Stimulated activated CD4-positive, alpha-beta T cell treated with anti-CD3 and anti-CD28 coated beads, Interleukin-1b, Interleukin-23, amount 100 ng/mL, for 1 hour (primary cell): ENCODE measurements at places on chromosomes 2 and 18.

- peak; percentile 32 for DNase-seq
Measured at GRCh38 chr2:28359222-28360057, 33.2 kb upstream of the FOSL2 start.

GRCh38 chr2:159225025-159226016, 61.2 kb downstream of the WDSUB1 start:
- DNase-seq, result no peak

- no peak for DNase-seq
Measured at GRCh38 chr2:49335546-49335945, 181.2 kb upstream of the FSHR start.

DNA sequence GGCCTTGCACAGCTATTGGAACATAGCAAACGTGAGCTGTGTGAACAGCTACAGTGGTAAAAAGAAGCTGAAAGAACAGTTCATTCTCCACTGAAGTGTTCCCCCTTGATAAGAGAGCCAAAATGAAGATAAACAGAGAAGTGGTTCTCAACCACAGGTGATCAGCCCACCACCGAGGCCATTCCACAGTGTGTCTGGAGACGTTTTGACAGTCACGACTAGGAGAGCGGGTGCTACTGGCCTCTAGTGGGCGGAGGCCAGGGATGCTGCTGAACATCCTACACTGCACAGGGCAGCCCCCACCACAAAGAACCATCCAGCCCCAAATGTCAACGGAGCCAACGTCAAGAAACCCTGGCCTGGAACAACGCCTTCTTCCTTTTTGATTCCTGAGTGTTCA, 38.4 kb downstream of the ADCY3 start:
- DNase-seq, result no peak

- no peak for DNase-seq
Measured at GRCh38 chr2:55760125-55760524, 66.5 kb upstream of the PNPT1 start.
